ENCODE measurements at places on chromosomes 4 and X.
A peak's percentile ranks its signal among the peaks of the same experiment; 100 is the strongest.

- DNase-seq: no peak
Observed at GRCh38 chrX:66130469-66130868, 33.6 kb upstream of the HEPH start.

DNA sequence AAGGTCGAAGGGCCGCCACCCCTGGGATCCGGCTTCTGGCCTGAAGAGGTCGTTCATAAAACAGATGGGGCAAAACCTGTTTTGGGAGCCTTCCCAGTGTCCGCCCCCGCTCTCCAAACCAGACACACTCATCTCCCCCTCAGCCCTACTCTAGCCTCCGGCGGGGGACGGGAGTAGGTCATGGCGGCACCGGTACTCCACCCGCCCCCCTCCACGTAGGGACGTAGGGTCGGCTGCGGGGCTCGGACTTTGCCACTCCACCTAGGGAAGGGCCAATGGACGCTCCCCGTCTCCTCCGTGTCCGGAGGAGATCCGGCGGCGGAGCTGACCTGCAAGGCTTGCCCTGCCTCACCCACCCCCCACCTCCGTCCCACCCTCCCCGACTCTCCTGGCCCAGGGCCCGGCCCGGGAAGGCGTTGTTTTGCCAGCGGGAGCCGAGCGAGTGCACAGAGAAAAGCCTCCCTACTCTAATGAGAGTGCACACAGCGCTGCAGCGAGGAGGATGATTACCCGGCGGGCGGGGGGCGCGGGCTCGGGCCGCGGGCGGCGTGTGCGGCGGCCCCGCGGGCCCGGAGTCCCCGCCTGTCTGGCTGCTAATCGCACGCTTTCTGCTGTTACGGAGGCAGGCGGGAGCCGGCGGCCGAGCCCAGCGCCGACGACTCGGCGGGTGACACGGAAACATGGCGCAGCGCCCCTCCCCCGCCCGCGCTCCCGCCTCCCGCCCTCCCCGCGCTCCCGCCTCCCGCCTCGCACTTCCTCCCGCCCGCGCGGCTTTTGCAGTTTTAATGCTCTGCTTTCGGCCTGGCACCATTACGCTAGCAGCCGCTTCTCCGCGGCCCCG lies 8.3 kb upstream of the BCOR start:
- DNase-seq: peak; percentile 67

DNA sequence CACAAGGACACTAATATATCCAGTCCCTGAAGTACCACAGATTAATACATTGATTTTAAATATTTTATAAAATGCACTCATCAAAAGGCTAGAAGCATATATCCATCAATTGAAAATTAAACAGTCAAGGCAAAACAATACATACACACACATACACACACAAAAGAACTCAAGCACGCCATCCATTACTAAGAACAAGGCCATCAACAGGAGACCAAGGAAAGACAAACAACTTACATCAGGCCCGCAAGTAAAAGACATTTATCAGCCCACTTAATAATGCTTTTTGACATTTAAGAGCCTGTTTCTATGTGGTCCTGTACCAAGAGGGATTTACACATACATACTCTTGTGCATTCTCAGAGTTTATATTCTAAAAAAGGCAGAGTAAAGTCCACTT lies 50.0 kb upstream of the ZNF827 start:
- DNase-seq: no peak

- DNase-seq: no peak
Observed at GRCh38 chr4:6955261-6955911, 45.8 kb downstream of the TBC1D14 start.

GRCh38 chr4:148287111-148287510 lies 155.1 kb downstream of the NR3C2 start:
- DNase-seq: no peak

DNA sequence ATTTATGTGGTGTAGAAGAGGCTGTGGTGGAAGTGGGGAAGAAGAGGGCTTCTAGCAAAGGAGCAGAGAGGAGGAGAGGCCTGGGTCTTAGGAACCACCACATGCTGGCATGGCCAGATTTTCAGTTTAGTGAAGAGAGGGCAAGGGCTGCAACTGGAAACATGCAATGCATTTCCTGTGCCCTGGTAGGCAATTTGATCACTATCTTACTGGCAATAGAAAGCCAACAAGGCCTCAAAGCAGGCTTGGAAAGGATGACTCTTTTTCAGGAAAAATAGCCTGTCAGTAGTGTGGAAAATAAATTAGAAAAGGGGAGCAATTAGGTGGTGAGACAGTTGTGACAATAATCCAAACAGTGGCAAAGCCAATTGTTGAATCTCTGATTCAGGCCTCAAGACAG lies 501.9 kb upstream of the ZFP42 start:
- no peak for DNase-seq
